ENCODE measurements at places on chromosomes 1 and 21. TPM values are rescaled to one million over a fixed set of nuclear protein-coding genes. Genes with fewer than 3 reads are reported as not detected.

DNA sequence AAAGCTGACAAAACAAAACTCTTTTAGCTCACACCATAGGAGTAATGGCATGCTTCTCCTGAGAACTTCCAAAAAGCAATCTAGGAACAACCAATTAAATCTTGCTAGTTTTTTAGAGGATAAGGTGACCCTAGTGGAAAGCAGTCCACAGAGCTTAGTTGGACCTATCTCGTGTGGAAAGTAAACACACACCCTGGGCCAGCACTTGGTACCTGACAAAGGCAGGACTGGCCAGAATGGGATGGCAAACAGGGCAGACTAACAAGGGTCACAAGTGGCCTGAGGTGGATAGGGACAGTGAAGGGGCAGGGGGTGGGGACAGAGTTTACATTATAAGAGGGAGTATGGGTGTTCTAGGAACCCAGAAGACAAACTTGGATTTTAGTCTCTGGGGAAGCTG, 22.0 kb downstream of the FMO4 start:
- no peak for DNase-seq

LCE1E gene
- not detected for total RNA-seq

MROH7 gene
- total RNA-seq, result not detected

PAPPA2 gene
- total RNA-seq, result 0.62 TPM

All from MG63 (cell line).